ENCODE measurements at places on chromosomes 11 and 22.

- no peak for DNase-seq
These were observed 21.7 kb upstream of the ANKK1 start for GRCh38 chr11:113365895-113366294.

DNA sequence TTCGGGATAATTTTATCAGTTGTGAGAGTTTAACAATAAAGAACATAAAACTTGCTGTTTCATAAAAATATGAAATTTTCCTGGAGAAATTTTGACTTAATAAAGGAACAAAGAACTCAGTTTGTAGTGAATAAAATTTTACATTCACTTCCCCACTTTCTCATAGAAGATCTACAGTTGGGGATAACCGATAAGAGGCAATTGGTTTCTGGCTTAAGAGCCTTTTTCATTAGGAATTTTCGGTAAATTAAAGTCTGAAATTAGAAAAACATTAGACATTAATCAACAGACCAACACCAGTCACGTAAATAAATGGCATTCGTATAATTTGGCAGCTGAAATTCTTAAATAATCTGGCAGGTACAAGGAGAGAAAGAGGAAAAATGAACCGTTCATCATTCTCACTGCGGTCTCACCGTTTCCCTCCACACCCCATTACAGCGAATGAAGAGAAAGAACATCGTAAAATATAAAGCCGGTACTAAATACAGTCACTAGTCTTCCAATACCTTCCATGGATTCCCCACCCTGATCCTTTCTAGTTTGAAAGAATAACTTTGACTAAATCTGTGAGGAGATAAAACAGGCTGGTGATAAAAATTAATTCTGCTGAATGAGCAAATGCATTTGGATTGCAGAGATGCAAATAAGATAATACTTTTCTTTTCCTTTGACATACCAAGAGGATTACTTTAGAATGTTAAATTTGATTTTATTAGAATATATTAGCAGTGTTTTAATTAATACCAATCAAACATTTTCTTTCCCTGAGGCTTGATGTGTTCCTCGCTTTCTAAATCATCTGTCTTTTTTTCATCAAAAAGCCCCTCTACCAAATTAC lies 19.5 kb downstream of the BLID start:
- no peak for DNase-seq

DNA sequence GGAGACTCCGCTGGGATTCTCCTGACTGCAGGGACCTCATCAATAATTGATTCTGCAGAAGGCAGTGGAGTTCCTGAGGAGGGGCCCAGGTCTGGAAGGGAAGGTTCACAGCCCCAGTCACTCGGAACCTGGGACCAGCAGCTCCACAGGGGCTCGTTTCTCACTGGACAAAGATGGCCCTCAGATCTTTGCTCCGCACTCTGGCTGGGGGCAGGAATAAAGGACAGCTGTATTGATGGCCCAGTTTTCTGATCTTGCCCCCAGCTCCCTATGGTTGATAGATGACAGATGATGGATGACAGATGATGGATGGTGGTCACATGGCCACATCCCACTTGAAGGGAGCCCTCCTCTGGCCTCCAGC lies 11.3 kb upstream of the BCR start:
- DNase-seq = no peak

DNA sequence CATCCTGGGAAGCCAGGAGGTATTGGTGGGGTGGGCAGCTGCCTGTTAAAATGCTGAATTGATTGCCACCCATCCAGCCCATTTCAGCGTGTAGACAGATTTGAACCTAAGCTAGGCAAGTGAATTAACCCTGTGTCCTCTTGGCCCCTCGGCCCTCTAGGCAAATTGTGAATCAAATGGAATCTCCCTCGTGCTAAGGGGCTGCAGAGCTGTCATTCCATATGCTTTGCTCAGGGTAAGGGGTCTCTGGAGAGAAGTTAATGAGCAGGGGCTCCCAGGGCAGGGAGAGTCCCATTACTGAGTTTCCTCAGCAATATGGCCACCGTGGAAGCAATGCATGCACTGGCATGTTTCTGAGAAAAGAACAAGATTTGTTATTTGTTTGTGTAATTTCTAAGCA lies 117.7 kb upstream of the RCN1 start:
- DNase-seq = no peak

- DNase-seq = no peak
These were observed 11.2 kb upstream of the SF1 start for GRCh38 chr11:64789331-64790204.

GRCh38 chr11:12541583-12542151 lies 132.6 kb upstream of the TEAD1 start:
- no peak for DNase-seq

DNA sequence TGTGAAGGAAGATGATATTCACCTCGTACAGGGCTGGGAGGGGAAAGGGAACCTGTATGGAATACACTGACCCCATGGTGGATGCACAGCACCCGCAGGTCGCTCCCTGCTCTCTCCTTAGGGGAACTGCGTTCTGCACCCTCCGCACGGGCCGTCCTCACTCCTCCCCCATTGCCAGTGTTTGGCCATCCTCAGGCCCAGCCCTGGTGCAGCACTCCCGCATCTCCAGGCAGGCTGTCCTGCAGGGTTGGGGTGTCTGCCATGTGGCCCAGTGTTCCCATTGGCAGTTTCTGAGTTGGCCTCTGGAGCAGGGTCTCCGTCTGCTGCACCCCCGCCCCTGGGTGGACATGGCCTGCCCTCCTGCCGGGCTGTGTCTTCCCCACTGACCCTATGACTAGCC lies 19.1 kb upstream of the PARVG start:
- DNase-seq = no peak

DNA sequence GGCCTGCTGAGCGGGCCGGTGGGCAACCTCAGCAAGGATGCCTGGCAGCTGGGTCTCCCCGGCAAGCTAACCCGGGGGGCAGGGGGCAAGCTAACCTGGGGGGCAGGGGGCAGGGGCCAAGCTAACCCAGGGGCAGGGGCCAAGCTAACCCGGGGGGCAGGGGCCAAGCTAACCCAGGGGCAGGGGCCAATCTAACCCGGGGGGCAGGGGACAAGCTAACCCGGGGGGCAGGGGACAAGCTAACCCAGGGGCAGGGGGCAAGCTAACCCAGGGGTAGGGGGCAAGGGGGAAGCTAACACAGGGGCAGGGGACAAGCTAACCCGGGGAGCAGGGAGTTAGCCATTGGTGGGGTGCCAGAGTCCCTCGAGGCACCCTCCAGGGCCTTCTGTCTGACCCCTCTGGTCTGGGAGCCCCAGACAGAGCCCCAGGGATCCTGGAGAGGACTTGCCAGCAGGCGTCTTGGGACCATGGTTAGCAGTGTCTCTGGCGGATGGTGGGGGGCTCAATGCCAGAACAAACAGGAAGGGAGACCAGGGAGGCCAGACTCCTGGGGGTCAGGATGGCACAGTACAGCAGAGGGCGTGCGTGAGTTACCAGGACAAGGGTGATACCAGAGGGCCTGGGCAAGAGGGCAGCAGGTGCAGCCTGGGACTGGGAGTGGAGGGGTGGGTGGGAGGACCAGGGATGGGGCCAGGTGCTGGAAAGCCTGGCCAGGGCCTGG lies 16.1 kb downstream of the IGF2 start:
- no peak for DNase-seq

DNA sequence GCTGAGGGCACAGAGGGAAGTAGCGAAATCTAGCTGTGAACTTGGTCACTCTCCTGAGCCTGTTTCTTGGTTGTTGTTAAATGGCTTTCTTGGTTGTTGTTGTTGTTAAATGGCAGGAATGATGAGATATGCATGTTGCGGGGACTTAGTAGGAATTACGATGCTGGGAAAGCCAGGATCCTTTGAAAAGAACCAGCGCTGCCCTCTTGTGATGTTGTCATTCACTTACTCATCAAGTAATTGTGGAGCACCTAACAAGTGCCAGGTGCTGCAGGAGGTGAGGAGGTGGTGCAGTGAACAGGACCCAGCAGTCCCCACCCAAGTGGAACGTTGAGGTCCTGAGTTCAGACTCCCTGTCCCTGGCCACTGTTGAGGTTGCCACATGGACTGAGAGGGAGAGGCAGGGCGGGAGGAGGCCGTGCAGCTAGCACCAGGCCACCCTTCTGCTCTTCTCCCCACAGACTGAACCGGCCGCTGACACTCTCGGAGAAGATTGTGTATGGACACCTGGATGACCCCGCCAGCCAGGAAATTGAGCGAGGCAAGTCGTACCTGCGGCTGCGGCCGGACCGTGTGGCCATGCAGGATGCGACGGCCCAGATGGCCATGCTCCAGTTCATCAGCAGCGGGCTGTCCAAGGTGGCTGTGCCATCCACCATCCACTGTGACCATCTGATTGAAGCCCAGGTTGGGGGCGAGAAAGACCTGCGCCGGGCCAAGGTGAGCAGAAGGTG lies 36.8 kb downstream of the POLR3H start:
- DNase-seq = no peak

GRCh38 chr22:30212363-30212995 lies 34.1 kb downstream of the LIF start:
- peak; percentile 83 for DNase-seq

- no peak for DNase-seq
These were observed 91.7 kb downstream of the WNT7B start for GRCh38 chr22:45885171-45885840.

DNA sequence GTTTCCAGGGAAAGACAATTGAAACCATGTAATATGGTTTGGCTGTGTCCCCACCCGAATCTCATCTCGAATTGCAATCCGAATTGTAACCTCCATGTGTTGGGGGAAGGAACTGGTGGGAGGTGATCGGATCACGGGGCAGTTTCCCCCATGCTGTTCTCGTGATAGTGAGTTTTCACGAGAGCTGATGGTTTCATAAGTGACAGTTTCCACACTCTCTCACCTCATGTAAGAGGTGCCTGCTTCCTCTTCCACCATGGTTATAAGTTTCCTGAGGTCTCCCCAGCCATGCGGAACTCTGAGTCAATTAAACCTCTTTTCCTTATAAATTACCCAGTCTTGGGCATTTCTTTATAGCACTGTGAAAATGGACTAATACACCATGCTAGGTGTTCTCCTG lies 148.3 kb upstream of the CADM1 start:
- DNase-seq = no peak

DNA sequence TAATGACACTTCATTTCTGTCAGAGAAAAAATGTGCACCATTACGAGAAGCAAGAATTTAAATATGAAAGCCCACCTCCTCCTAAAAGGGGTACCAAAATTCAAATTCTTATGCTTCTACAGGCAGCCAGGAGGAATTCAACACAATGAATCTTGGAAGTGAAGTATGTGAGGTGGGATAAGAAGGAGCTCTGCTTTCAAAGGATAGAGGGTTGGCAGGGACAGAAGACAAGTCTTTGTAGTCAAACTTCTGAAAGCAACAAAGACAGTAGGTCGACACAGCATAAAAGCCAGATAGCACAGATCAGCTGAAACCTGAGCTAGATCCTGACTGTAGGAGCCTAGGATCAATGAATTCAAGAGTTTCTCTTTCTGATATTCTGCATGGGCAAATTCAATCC lies 17.4 kb downstream of the NARS2 start:
- no peak for DNase-seq

DNA sequence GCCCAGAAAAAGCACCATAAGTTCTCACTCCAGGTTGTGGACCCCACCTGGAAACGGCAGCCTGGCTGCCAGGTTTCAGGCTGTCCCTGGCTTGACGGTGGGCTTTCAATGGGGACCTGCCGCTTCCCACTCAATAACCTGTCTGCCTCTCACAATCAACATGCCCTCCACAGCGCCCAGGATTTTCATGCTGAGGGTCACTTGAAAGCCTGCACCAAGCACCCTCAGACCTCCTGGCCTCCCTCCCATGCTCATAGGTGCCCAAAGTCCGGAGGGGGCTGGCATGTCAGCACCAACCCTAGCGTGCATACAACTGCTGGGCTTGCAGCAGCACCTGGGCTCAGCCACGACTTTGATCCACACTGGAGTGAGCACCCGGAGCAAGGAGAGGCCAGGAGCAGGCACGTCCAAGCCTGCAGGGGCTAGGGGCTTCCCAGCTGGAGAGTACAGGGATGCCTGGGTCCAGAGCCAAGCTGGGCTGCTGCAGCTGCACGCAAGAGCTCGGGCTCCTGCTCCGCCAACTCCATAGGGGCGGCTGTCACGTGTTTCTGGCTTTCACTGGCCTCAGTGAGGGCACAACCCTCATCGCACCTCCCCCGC lies 1214.3 kb upstream of the RAG2 start:
- DNase-seq = no peak

- DNase-seq = no peak
These were observed 21.2 kb downstream of the TTC28 start for GRCh38 chr22:28658448-28658847.

- no peak for DNase-seq
These were observed 22.9 kb downstream of the PHF21B start for GRCh38 chr22:44986926-44987325.

- peak; percentile 49 for DNase-seq
These were observed 27.0 kb upstream of the AMOTL1 start for GRCh38 chr11:94741022-94741679.

DNA sequence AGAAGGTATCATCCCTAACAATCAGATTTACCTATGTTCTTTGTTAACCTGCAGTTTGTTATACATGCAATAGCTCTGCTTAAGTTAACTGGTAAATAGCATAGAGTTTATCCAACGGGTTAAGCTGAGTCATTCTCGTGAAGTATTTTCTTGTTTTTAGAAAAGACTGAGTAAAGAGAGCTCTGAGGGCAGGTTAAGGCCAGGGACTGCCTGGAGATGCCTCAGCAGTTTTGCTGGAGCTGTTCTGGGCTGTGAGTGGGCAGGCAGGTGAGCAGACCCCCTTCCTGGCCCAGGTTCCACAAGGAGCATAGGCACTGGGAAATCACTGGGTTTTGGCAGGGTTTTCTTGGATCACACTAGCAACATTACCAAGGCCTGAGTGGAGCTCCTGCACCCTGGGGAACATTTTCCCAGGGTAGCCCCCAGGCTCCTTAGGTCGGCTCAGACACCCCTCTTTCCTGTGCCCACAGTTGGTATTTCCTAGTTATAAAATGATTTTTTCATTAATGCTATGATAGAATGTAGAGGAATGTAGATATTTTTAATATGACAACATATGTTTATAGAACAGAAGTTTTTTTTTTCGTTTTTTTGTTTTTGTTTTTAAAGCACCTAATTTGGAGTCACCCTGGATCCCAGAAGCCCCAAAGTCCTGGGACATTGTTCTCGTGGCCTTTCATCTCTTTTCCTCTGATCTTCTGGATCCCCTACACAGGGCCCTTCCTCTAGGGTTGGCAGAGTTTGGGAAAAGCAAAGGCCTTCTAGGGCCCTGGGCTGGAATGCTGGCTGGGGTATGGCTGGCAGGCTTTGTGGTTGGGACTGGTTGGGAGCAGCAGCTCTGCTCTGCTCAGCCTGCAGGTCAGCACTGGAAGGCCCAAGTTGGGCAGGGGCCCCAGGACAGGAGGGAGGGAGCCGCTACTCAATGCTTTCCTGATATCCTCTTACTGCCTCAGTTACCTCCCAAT lies 26.7 kb downstream of the IRAG1 start:
- peak; percentile 59 for DNase-seq
